ENCODE measurements at places on chromosomes 3 and 15.
A peak's percentile ranks its signal among the peaks of the same experiment; 100 is the strongest.

DNA sequence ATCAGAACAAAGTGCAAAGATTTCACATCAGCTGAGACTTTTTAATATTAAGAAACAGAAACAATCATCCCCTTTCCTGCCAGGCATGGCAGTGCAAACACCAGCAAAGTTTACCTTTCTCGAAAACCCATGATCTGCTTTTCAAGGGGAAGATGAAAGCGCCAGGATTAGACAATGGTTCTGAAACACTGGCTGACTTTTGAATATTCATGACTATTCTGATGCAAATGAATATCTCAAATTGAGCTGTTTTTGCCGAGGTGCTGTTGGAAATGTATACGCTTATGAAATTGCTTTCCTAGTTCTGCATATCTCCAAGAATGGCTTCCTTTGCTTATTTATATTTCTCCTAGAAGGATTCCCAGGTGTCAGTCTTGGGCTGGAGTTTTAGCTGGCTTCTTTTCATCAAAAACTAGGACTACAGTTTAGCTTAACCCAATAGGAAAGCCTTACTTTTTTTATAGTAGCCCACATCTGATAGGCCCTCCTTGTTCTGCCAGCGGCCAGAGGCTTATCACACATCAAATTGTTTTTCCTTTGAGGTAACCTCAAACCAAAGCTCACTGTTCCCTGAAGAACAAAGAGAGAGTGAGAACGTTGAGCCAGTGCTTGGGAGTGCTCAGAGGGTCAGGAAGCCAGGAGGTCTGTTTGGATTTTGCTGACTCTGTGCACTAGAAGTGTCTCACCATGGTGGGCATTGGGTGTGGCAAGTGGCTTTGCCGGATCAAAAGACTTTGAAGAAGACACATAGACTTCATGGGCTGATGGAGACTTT is 74.0 kb upstream of the PLCL2 start:
- DNase-seq = no peak

- no peak for DNase-seq
Measured at GRCh38 chr15:89673165-89673512, 6.0 kb downstream of the PLIN1 start.

GRCh38 chr15:79401301-79401700 is 30.8 kb upstream of the MINAR1 start:
- no peak for DNase-seq

GRCh38 chr3:175336406-175337133 is 477.4 kb downstream of the NAALADL2 start:
- DNase-seq = no peak

GRCh38 chr15:52785672-52786406 is 4.3 kb downstream of the ONECUT1 start:
- DNase-seq = no peak

GRCh38 chr15:36691579-36692357 is 112.3 kb downstream of the CDIN1 start:
- DNase-seq = no peak

DNA sequence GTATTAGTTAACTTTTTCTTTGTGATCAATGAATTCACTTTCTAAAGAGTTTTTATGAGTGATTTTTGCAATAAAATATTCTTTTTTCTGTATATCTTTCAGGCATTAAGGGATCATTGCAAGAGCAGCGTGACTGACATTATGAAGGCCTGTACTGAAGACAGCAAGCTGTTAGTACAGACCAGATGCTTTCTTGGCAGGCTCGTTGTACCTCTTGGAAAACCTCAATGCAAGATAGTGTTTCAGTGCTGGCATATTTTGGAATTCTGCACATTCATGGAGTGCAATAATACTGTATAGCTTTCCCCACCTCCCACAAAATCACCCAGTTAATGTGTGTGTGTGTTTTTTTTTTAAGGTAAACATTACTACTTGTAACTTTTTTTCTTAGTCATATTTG is 24.4 kb downstream of the SELENOT start:
- DNase-seq = no peak

DNA sequence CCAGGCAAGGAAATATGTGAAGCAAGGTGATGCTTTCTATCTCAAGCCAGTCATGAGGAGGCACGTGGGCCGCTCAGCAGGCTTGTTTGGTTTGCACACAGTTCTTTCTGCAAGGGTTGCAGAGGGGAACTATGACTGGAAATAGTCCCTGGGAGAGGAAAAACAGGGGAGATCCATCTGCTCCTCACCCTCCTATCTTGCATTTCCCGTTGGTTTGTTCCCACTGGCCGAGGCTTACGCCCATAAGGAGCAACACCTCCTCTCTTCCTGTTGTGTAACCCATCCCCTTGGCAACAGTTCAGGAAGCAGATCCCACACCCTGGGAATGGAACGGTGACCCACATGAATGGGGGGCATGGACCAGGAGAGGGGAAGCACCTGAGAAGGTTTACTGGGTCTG is 72.1 kb upstream of the MAGI1 start:
- DNase-seq = no peak

GRCh38 chr3:133881939-133882825 is 13.5 kb downstream of the RAB6B start:
- no peak for DNase-seq

- DNase-seq = no peak
Measured at GRCh38 chr3:43327582-43327979, 41.2 kb downstream of the SNRK start.

- peak; percentile 5 for DNase-seq
Measured at GRCh38 chr3:16667633-16668032, 62.4 kb upstream of the DAZL start.

- peak; percentile 84 for DNase-seq
Measured at GRCh38 chr15:25905140-25905539, 42.0 kb upstream of the ATP10A start.

- peak; percentile 33 for DNase-seq
Measured at GRCh38 chr3:36991923-36992805, 767 bp downstream of the EPM2AIP1 start.

DNA sequence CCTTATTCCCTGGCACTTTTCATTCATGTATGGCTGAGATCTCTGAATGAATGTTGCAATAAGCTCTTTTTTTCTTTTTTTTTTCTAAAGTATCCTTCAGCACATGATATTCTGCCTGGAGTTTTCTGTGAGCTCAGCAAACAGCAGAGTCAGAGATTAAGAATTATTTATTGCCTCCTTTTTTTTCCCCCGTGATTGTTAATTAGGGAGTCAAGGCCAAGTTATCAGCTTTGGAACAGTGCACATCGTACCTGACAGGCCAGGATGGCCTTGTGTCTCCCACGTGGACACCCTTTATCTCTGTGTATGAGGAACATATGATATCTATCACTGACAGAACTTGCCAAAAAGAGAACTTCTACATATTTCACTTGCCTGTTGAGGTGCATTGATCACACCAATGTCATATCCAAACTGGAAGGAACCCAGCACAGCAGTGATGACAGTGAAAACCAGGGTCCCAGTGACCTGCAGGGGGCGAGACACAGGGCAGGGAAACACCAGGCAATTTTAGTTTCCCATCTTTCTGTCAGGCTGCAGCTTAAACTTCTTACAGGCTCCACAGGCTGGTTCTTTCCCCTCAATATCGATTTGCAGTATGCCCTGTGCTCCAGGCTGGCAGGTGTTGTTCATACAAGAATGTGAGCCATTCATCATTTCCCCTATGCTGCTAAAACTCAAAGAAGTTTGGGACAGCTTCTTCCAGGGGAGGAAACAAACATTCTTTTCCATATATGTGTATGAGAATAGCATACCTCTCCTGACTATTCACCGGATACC is 8.2 kb downstream of the SLC2A2 start:
- DNase-seq = no peak

- DNase-seq = peak; percentile 16
Measured at GRCh38 chr3:39147711-39148434, 5.5 kb downstream of the CSRNP1 start.

DNA sequence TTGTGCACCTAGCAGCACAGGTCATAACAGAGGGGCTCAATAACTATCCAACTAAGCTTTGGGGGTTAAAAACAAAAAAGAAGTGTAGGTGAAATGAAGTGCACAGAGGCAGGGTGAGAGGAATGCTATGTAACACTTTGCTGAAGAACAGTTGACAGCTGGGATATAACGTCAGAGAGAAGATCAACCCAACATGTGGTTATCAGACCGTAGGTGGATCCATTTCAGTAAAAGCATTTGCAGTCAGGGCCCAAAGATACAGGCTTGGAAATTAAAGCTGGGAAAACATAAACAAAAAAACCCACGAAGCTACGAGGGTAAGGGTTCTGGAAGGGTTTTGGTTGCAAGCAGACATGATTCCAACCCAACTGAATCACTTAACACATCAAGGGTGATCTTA is 377.5 kb upstream of the NR2F2 start:
- no peak for DNase-seq

DNA sequence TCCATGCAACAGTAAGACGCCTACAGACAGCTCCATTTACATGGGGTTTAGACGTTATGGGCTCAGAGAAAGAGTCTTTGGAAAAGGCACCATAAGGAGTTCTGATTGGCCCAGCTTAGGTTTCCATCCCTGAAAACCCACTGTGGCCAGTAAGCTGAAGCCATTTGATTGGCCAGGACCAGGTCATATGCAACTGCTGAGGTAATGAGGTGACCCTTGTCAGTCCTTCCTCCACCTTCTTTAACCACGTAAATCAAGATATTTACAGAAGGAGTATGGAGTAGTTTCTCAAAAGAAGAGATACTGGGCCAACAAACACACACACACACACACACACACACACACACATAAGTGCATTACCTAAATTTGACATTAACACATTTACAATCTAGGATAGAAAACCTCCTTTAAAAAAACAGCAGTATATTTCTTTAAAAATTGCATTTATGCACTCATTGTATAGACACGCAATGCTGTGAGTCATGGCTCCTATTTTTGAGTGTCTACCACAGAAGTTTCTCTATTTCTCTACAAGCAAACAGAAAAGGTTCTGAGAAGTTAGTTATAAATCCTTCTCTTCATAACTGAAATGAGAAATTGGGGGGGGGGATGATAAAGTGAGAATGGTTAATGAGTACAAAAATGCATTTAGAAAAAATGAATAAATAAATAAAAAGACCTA is 16.3 kb upstream of the MB21D2 start:
- no peak for DNase-seq

- no peak for DNase-seq
Measured at GRCh38 chr3:53154881-53155285, 6.1 kb upstream of the PRKCD start.

DNA sequence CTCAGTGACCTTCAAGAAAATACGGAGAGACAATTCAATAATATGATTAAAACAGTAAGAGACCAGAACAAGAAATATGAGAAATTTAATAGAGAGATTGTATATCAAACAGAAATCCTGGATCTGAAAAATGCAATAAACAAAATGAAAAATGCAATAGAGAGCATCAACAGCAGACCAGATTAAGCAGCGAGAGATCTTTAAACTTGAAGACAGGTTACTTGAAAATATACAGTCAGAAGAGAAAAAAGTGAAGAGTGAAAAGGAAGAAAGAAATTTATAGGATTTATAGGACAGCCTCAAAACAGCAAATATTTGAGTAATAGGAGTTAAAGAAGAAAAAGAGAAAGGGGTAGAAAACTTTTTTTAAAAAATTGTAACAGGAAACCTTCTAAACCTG is 813.9 kb upstream of the GRM7 start:
- no peak for DNase-seq

DNA sequence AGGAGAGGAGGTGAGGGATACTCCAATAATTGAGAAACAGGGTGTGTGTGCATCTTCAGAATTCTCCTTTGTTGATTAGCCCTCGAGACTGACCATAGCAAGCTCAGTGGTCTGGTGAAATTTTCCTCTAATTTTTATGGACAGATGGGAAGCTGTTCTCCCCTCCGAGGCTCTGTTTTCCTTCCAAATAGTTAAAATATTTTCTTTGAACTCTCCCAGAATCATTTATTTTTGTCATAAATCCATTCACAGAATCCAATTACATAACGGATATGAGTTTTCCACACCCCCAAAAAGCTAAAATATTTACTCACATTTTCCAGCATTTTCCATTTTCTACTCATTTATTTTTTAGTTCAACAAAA is 36.5 kb downstream of the QTRT2 start:
- no peak for DNase-seq

- DNase-seq = no peak
Measured at GRCh38 chr15:89091627-89092220, 3.5 kb downstream of the ABHD2 start.

DNA sequence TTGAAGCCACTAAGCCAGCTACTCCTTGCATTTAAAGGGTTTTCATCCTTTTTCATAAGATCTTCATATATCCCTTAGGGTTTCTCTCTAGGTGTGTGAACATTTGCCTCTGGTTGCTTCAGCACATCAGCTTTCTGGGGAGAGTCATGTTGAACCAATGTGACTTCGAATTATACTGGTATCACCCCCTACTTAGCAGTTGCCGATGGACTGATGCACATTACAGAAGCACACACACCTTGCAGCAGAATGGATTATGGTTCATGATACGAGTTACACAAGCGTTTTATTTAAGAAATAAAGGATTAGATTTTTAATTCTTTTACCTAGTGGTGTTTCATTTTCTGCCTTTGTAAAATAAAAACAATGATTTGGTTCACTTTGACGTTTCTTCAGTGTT is 39.6 kb downstream of the FBXO22 start:
- no peak for DNase-seq

GRCh38 chr3:178267158-178267844 is 268.9 kb upstream of the KCNMB2 start:
- DNase-seq = no peak

DNA sequence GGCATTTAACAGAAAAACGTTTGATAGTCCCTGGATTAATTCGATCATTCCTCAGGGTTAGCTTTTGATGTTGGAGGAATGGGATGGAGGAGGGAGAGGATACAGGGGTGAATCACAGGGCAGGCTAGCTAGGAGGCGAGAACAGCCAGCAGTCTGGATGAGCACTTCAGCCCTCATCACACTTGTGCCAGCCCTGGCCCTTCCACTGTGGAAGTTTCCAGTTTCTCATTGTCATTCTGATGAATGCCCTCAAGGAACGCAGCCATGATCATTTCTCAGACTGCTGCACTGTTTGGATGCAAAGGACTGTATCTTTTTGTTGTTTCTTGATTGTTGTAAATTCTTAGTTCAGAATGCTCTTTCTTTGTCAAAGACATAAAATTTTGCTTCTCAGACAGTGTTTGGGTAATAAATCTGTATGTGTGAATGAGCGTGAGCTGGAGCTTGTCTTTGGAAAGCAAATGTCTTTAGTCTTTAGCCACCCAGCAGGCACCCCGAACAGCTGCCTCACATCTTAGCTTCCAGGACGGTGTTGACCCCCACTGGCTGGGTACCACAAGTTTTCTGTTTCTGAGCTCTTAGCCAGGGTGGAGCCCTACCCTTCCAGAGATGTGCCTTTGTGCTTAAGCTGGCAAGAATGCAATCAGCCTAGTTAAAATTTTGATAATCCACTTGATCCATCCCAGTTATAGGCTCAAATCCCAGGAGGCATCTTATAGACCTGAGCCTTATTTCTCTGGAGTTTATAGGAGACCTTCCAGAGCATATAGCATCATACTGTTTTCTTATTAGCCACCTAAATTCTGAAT is 121.1 kb downstream of the PDCD6IP start:
- DNase-seq = no peak

GRCh38 chr3:32419742-32420125 is 28.1 kb downstream of the CMTM7 start:
- DNase-seq = no peak
